ENCODE measurements at places on chromosomes 7 and 10. TPM values are rescaled to one million over a fixed set of nuclear protein-coding genes. Genes with fewer than 3 reads are reported as not detected.

MRLN gene
- not detected for polyA plus RNA-seq

LOXL4 gene
- 1.4 TPM for polyA plus RNA-seq

FBXL13 gene
- polyA plus RNA-seq: 1.1 TPM

OIT3 gene
- polyA plus RNA-seq: not detected

- no peak for DNase-seq
Observed at GRCh38 chr10:107341281-107341680, 176.8 kb upstream of the SORCS1 start.

GRCh38 chr10:44184633-44185314 lies 200.1 kb downstream of the CXCL12 start:
- DNase-seq: no peak

- DNase-seq: no peak
Observed at GRCh38 chr7:147249956-147250355, 1133.4 kb downstream of the CNTNAP2 start.

- no peak for DNase-seq
Observed at GRCh38 chr10:13053794-13054462, 46.0 kb upstream of the OPTN start.

- DNase-seq: no peak
Observed at GRCh38 chr10:114679552-114679951, 21.5 kb upstream of the ABLIM1 start.

- no peak for DNase-seq
Observed at GRCh38 chr10:7046615-7047014, 364.2 kb downstream of the SFMBT2 start.

DNA sequence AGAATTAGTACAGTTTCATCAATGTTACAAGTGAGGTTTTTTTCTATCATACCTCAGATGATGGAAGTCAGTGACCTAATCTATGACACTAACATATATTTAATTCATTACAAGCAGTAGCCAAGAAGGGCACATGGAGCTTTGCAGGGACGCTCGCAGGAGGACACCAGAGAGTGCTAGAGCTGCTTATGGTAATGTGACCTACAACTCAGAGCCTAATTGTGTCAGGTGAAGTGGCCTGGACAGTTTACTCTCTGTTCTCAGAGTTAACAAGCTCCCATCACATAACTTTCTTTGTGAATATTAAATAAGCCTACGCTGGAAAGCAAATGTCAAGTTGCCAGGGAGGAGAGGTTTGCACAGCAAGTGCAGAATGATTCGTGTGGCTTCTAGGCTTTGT lies 11.6 kb upstream of the CNNM2 start:
- no peak for DNase-seq

DNA sequence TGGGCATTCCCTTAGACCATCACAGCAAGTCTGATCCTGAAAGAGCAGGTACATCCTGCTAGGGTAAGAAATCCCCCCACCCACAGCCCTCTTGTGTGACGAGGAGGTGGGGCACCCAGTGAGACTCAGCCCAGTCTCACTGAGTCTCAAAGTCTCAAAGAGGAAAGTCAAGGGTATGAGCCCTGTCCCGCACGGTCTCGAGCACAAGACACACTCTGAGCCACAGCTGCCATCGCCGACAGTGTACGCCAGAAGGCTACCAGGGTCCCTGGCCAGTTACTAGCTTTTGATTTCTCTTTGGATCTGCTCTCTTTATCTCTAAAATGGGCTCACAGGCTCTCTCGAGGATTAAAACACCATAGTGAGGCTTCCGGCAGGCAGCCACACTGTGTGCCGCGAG lies 190.2 kb downstream of the TNS3 start:
- no peak for DNase-seq

DNA sequence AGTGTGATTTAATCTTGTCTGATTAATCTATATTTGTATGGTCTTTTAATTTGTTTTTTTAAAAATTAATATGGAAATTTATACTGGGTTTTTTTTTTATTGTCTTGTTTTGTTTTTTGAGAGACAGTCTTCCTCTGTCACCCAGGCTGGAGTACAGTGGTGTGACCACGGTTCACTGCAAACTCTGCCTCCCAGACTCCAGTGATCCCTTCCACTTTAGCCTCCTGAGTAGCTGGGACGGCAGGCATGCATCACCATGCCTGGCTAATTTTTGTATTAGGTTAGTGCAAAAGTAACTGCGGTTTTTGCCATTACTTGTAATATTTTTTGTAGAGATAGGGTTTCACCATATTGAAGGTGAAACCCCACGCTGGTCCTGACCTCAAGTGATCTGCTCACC lies 73.1 kb downstream of the TET1 start:
- DNase-seq: no peak

Data from SK-N-SH (cell line).